ENCODE measurements at places on chromosomes 1 and 21. TPM values are rescaled to one million over a fixed set of nuclear protein-coding genes. Genes with fewer than 3 reads are reported as not detected.

The CR1 gene
- polyA plus RNA-seq = not detected

- no peak for DNase-seq
These were observed 23.3 kb downstream of the PLEKHM2 start for GRCh38 chr1:15707239-15707925.

The C8B gene
- not detected for polyA plus RNA-seq

DNA sequence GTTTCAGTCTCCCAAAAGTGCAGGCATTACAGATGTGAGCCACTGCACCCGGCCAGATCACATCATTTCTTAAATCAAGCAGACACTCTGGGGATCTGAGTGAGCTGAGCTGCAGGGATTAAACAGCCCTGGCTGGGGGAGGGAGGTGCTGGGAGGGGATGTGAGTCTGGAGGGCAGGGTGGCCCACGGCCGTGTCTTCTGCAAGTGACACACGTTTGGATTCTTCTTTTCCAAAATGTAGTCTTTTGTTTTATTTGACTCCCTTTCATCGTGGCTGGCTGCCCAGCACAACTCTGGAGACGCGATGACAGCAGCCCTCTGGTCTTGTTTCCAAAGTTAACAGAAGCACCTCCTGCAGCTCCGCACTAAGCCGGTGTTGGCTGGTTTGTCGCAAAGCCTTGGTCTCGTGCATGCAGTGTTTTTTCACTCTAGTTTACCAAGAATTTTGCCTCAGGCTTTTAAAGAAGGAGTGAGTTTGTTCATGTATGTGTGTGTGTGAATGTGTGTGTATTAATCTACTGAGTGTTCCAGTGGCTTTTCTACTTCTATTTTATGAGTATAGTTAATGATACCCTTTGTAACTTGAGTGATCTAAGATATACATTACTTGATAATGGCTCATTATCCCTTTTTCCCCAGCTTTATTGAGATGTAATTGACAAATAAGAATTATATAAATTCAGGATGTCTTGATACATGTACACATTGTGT, 2.8 kb upstream of the KRTAP10-5 start:
- no peak for DNase-seq

GRCh38 chr21:38680401-38680800, 125.3 kb upstream of the ETS2 start:
- DNase-seq = no peak

GRCh38 chr1:27001570-27002360, 8.3 kb downstream of the TRNP1 start:
- no peak for DNase-seq

DNA sequence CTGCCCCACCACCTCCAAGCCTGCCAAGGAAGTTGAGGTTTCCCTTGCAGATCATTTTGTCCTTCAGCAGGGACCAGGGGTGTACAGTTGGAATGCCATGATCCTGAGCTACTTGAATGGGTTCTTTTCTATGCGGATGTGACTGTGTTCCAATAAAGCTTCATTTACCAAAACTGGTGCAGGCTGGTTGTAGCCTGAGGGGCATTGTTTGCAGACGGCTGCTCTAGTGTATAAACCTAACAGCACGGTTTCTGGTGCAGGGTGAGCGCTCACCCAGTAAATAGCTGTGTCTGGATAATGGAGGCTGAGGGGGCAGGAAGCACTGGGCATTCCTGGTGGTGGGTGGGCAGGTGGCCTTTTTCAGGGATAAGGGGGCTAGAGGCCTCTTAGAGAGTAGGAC, 72.7 kb upstream of the ACTL8 start:
- no peak for DNase-seq

GRCh38 chr1:3942416-3943122, 42.5 kb upstream of the C1orf174 start:
- no peak for DNase-seq

- DNase-seq = no peak
These were observed 22.6 kb upstream of the TTC34 start for GRCh38 chr1:2823921-2824610.

DNA sequence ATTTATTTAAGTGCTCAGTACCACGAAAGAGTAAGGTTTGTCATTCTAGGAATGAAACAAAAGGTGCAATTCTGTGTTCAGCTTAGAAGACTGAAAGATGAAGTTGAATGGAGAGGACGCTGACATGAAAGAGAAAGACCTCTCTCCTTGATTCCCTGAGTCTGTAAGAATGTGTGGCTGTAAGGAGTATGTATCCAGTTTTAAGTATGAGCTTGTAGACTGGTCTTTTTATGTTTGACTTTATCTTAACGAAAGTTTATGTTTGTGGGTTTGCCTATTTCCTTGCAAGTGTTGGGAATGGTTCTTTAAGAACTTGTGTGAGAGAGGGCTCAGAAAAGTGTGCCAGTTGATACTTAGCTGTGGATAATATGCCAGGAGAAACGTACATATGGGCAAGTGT, 1.4 kb downstream of the CHD1L start:
- DNase-seq = no peak

DNA sequence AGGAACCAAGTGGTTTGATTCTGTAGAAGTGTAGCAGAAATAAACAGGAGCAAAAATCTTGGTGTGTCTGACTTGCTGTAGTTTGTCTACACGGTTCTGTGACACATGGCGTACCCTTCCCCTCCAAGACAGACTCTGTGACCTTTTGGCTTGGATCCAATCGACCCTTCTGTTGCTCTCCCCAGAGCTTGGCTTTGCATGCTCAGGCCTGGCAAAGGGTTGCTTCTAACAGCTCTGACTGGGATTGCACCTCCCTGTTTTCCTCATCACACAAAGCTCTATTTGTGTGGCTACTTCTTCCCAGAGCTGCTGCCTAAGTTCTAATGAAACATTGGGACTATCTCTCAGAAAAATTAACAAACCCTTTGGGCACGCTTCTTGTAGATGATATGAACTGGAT, 24.0 kb downstream of the NGF start:
- DNase-seq = no peak

DNA sequence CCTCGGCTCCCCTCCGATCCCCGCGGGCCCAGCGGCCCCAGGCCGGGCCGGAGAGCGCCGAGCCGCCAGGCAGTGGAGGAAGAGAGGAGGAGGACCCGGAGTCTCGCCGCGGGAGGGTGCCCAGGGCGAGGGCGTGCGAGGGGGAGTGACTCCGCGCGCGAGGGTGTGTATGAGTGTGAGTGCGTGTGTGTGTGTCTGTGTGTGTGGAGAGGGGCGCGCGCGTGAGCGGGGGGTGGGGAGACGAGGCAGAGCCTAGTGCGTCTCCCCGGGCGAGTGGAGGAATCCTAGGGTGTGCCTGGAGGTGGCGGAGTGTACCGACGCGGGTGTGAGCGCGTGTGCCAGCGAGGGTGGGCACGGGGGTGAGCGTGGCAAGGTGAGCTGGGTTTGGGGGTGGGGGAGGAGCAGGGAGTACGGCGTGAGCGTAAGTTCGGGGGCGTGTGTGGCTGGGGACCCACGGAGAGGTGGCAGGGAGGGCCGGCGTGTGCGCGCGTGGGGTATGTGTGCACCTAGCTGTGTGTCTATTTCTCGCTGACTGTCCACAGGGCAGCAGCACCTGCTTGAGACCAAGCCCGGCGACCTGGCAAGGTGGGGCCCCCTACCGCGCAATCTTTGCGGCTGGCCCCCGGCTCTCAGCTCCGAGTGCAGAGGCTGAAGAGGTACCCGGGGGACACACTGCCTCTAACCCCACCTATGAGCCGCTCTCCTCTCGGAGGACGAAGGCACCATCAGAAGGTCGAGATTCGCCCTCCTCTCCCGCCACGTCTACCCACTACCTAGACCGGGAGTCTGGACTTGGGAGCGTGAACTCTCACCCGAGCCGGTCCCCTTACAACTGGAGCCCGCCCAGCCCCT, 784 bp upstream of the KCND3 start:
- no peak for DNase-seq

GRCh38 chr1:178537382-178538090, 24.6 kb downstream of the TEX35 start:
- peak; percentile 22 for DNase-seq

- no peak for DNase-seq
These were observed 158.2 kb downstream of the ZSCAN20 start for GRCh38 chr1:33630686-33631085.

The TMIGD3 gene
- polyA plus RNA-seq = not detected

The NEXN gene
- polyA plus RNA-seq = 8.7 TPM

DNA sequence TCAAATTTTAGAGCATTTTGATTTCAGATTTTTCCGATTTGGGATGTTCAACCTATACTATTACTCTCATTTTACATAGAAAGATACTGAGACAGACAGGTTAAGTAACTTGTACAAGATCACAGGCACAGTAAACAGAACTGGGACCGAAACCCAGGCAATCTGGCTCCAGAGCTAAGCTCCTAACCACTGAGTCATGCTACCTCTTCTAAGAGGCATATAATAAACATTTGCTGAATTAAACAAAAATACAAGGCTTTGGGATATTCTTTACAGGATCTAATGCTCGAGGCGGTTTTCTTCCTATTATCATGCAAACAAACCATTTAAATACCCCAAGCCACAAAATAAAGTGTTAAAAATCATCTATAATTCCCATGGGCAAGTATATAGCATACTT, 50.3 kb downstream of the MCOLN2 start:
- no peak for DNase-seq

- no peak for DNase-seq
These were observed 97.0 kb upstream of the FGGY start for GRCh38 chr1:59199719-59200376.

The BLACAT1 gene
- polyA plus RNA-seq = 0.04 TPM

DNA sequence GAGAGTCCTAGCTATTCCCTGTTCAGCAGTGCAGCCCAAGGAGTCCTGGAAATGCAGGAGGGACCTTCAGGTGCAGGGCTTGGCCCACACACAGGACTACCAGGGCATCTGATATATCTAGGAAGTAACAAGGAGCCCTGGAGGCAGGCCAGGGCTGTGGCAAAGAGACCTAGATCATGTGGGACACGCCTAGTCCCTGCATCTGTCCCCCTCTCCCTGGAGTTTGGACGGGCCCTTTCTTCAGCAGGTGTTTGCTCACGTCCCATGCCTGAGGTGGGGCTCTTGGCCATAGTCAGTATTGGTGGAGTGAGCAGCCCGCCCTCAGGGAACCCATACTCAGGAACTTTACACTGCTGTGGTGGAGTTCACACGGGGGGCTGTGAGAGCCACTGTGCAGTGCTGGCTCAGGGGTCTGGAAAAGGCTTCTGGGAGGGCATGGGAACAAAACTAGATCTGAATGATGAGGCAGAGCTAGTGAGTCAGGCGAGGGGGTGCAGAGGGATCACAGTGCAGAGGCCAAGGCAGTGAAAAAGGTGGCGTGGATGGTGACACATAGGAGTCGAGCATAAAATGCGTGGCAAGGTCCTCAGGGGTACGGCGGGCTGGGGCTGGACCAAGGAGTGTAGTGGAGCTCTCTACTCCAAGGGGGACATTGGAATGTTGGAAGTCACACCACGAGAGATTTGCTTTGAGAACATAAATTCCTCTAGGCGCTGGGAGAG, 25.6 kb downstream of the TMEM53 start:
- DNase-seq = no peak

The INSRR gene
- not detected for polyA plus RNA-seq

DNA sequence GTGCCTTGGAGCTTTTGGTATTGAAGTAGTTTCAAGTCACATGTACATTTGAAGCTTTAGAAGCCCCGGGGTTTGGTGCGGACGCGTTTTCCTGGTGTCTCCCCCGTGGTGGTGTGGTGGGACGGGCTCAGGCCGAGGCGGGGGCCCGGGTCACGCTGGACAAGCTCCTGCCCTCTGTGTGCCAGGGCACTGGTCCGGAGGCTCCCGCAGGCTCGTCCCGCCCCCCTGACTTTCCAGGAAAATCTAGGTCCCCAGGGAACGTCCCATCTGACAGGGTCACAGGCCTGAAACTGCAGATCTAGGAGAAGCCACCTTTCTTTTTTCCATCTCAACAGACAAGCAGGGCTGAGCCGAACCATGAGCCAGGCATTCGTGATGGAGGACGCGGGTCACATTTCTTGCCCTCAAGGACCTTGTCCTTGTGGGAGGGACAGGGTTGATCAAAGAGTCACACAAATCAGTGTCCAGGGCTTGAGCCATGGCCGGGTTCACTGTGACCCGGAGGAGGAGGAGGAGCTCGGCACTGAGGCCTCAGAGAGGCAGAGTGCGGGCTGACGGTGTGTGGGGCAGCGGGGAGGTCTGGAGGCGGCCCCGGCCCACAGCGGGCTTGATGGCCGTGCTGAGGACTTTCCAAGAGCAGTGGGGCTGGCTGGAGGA, 1.6 kb downstream of the DMRTB1 start:
- no peak for DNase-seq

The ARMH1 gene
- polyA plus RNA-seq = 1.7 TPM

The TMEM82 gene
- polyA plus RNA-seq = not detected

The TSSK3 gene
- polyA plus RNA-seq = 0.37 TPM

The DR1 gene
- polyA plus RNA-seq = 22.0 TPM

DNA sequence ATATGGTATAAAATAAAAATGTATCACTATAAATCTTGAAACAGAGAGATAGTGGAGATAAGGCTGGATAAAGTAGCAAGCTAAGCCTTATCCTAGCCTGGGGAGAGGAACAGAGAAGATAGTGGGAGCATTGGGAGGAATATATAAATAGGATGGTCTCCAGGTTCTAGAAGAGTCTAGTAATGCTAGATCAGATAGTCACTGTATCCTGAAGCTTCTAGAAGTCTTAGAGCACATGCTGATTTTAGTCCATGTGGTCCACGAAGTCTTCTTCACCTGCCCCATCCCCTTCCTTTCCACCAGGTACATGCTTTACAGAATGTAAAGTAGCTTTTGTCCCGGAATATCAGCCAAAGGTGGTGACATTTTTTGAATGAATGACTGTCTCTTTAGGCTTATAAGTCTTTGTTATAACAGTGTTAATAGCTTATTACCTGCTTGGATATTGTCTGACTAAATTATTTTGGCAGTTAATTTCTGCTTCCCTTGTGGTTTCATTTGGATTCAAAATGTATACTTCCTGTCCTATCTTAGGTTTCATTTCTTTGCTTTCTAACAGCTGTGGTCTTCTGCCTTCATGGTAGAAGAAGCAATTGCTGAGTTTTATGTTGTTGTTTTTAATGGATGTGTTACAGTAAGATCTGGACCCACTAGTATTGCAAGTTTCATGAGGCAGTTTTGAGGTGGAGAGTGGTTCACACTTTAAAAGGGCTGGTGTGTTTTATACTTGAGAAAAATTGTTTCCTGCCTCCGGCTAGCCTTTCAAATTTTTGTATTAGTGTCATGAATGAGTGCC, 5.9 kb downstream of the SMG7 start:
- DNase-seq = no peak

The LRRC38 gene
- polyA plus RNA-seq = not detected

GRCh38 chr1:85495556-85495955, 30.6 kb upstream of the DDAH1 start:
- peak; percentile 4 for DNase-seq

The RGS7 gene
- polyA plus RNA-seq = not detected

GRCh38 chr1:45998020-45998617, 134.3 kb downstream of the PIK3R3 start:
- DNase-seq = no peak

The DCDC2B gene
- polyA plus RNA-seq = not detected

The ACTN2 gene
- polyA plus RNA-seq = not detected

- no peak for DNase-seq
These were observed 6.5 kb upstream of the DNM3 start for GRCh38 chr1:171834821-171835220.

DNA sequence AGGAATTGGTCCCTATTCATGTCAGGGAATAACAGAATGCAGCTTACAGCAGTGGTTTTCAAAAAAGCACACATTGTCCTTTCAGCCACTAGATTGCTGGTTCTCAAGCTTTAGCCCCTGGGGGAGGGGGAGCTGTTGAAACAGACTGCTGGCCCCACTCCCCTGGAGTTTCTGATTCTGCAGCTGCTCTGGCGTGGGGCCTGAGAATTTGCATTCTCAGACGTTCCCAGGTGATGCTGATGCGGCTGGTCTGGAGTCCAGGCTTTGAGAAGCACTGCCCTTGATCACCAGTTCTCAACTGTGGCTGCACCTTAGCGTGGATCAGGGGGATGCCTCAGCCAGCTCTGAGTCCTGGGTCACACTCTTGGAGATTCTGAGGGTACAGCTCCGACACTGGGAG, 62.7 kb upstream of the LAPTM5 start:
- DNase-seq = no peak
